ENCODE measurements at places on chromosomes 12 and 14.

DNA sequence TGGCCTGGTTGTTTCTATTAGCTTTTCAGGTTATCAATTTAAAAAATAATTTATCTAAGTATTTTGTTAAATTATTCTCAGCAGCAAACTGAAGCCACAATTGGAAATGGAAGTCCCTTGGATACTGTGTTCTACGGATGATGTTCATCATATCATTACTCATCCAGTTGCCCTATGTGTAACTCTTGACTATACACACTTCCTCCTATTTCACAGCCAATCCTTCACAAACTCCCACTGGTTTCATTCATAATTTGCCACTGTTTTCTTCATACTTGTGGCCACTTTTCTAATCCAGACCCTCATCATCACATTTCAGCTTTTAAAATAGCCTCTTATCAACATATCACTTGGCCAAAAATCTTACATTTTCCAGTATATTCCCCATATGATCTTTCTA, 84.0 kb downstream of the CATSPERB start:
- no peak for DNase-seq

- no peak for DNase-seq
Measured at GRCh38 chr12:123896767-123897166, 75.9 kb downstream of the CCDC92 start.

DNA sequence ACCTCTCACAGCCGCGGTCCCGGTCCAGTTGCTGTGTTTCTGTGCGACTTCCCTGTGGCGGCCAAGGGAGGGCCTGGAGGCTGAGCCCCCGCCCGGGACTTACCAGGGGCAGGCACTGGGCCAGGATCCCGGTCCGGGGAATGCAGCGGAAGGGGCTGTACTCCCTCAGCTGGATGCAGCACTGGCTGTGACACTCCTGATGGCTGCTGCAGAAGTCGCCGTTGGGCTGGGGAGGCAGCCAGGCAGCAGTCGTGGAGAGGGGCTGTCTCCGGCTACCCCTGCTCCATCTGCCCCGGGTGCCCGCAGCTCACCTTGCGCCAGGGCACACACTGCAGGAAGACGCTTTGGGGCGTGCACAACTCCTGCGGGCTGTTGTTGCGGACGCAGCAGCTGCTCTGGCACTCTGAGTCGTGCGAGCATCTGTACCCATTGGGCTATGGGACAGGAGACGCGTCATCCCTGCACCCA, 6.2 kb downstream of the LRCOL1 start:
- DNase-seq = no peak

DNA sequence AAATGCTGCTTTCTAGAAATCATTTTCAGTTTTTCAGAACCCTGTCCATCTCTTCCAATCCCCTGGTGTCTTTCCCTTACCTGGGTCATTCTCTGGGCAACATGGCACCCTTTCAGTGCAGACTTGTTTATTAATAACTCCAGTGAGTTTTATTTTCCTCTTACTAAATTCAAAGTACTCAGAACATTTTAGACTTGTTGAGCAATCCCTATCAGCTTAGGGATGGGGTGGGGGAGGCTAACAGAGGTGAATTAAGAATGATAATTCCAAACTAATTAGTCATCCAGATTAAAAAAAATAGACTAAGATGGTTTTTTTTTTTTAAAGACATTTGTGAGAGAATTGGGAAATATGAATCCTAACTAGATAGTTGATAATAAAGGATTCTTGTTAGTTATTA, 10.7 kb downstream of the GPRC5A start:
- no peak for DNase-seq

- DNase-seq = no peak
Measured at GRCh38 chr12:4962539-4963486, 53.1 kb downstream of the KCNA1 start.

GRCh38 chr12:109200825-109201495, 84.6 kb downstream of the ACACB start:
- DNase-seq = no peak

- no peak for DNase-seq
Measured at GRCh38 chr12:14976658-14977057, 3.8 kb downstream of the PDE6H start.

DNA sequence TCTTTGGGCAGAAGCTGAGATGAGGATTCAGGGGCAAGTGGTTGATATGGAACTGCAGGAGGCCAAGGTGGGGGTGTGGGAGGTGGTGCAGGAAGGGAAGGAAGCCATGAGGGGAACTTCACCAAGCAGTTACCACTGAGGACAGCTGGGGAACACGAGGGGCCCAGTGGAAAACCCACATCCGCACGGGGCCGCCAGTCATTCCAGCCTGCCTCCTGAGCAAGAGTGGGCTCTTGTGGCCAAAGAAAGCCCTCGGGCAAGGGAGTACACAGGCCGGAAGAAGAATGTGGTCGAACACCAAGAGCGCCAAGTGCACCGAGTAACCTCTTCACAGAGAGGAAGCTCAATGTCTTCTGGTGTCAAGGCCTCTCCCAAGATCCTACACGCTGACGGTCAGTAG, 252.2 kb upstream of the FOXN3 start:
- DNase-seq = peak; percentile 95

GRCh38 chr12:89476232-89476631, 48.4 kb downstream of the GALNT4 start:
- DNase-seq = no peak

DNA sequence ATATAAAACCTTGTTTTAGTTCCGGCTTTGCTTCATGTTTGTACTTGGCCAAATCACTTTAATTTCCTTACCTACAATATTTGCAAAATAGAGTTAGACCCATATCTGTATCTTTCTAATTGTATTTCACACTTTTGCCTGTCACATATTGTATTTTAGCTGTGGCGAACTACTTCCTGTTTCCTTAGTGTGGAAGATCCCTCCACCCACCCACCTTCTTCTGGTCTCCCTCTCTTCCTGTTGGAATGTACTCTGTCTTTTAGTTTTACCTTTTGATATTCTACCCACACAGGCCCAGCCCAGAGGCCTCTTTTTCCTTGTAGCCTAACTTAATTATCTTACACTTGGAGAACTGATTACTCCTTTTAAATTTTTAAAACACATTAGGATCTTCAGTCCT, 78.2 kb downstream of the SCN8A start:
- DNase-seq = no peak

- no peak for DNase-seq
Measured at GRCh38 chr14:102905116-102906108, 17.1 kb upstream of the AMN start.

- no peak for DNase-seq
Measured at GRCh38 chr12:3405821-3406220, 85.2 kb upstream of the PRMT8 start.

DNA sequence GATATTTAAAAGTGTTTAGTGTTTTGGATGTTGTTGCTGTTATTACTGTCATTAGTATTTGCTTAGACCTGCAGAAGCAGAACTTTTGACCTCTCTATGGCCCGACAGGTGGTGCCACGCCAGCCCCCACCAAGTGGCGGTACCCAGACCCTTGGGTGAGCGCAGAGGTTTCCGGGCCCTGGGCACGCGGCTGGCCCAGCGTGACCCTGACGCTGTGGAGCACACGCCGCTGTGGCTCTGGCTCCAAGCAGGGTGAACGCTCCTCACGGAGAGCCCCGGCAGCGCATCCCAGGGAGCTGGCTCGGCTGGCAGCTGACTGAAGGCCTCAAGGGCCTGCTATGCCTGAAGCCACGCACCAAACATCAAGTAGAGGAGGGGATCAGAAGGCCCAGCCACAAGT, 22.6 kb downstream of the SLC25A47 start:
- DNase-seq = no peak

DNA sequence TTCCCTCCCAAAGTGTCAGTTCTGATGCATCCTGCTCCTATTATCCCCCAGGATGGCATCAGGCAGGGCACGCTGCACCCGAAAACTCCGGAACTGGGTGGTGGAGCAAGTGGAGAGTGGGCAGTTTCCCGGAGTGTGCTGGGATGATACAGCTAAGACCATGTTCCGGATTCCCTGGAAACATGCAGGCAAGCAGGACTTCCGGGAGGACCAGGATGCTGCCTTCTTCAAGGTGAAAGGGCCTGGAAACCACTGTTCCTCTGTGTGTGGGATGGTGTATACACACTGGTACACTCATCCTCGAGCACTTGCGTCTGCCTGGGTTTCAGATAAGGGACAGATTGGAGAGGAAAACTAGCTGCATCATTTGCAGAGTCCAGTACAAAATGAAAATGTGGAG, 1.0 kb downstream of the IRF9 start:
- DNase-seq = no peak

DNA sequence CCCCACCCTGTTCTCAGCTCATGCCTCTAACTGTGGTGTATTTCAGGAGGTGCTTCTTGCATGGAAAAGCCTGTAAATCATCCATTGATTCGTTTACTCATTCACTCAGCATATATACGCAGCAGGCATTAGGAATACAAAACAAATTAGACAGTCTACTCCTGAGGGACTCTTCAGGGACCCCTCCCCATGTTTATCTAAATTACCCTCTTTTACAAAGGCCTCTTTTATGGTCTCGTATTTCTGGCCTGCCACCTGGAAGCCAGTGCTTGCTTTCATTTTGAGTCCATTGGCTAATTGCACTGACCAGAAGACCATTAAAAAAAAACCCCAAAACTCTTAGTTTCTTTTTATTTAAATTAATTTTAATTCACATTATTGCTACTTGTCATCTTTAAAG, 134.4 kb downstream of the DACT1 start:
- DNase-seq = no peak

DNA sequence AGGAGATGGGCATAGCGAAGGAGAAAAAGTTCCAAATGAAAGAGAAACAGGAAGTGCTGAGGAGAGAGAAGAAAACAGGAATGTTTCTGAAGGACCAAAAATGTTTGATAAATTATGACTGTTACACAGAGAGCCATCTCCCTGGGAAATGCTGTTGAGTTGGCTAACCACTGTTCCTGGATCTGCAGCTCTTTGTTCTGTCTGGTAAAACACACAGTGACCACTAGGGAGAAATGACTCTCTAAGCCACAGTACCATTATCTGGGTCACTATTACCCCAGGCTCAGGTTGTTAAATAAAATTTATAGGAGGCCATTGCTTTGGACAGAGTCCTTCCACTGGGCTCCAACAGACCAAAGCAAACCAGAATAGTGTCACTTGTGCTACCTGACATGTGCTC, 219.3 kb downstream of the CRADD start:
- DNase-seq = no peak

GRCh38 chr12:62288328-62288727, 28.1 kb downstream of the USP15 start:
- DNase-seq = no peak

- no peak for DNase-seq
Measured at GRCh38 chr12:125652681-125653080, 587.4 kb downstream of the AACS start.

GRCh38 chr12:99736760-99737269, 89.3 kb downstream of the GARIN6 start:
- DNase-seq = no peak

- DNase-seq = no peak
Measured at GRCh38 chr12:25718081-25718731, 165.1 kb upstream of the LMNTD1 start.

DNA sequence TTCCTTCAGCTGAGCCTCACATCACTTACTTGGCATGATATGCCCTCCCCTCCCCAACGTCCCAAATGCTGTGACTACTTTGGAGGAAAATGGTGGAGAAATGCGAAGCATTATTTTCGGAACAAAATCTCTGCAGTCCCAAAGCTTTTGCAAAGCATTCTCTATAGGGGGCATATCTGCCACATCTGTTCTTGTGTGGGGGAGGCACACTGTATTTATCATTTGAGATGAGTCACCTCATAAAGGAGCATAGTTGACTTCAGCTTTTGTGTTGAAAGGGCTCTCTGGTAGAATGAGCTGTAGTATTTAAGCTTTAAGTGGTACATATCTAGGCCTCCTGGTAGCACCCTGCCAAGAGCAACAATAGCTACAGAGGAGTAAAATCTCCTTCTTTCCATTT, 447.5 kb downstream of the ADAMTS20 start:
- no peak for DNase-seq

DNA sequence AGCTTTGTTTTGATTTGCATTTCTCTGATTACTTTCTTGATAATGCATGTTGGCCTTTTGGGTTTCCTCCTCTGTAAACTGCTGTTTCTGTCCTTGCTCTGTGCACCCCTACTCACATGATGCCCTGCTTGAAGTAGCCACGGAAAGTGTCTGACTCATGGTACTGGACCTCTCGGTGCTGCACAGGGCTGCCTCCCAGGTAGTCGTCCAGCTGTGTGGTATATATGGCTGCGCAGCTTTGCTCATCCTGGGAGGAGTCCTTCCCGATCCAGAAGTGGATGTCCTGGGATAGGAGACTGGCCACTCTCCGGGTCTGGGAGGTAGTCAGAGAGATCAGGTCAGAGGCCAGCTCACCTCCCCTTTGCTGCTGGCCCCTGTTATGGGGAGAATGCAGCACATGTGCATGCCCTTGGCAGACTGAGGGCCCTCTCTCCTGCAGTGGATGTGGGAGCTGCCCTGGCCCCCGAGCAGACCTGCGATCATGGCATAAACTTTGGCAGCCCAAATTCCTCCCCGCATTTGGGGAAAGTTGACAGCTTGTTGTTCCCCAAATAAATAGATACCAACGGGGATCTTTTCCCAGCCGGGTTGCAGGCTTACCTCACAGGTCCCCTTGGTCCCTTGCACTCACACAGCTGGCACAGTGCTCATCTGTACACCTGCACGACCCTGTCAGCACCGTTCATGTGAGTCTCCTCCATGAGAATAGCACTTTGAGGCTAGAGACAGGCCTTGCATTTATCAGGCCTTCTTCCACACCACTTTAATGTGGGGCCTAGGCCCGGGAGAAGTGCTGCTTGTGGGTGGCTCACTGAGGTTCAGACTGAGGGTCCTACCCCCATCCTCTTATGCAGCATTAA, 5.2 kb downstream of the AVIL start:
- DNase-seq = no peak

- DNase-seq = no peak
Measured at GRCh38 chr12:124544983-124545382, 22.4 kb downstream of the NCOR2 start.

DNA sequence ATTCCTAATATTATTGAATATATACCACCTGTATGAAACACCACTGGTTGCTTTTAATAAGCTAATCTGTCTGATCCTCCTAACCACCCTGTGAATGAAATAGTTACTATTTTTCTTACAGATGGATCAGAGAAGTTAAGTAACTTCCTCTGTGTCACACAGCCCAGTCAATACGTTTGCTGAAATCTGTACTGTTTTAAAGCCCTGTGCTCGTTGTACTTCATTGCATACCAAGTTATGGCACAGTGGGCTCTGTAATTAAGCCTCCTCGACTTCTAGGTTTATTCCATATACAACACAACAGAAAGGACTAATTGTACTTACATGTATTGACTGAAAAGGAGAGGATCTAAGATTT, 137.9 kb downstream of the TPH2 start:
- DNase-seq = no peak

GRCh38 chr12:83018088-83018487, 331.4 kb downstream of the TMTC2 start:
- no peak for DNase-seq

GRCh38 chr14:31967669-31967975, 109.5 kb upstream of the ARHGAP5 start:
- no peak for DNase-seq

- peak; percentile 72 for DNase-seq
Measured at GRCh38 chr14:66507181-66507721, 696 bp upstream of the GPHN start.

- DNase-seq = no peak
Measured at GRCh38 chr12:54032086-54032619, 697 bp upstream of the HOXC5 start.

All from Kasumi-1 (cell line).